ENCODE measurements at places on chromosomes 13 and 19.
A peak's percentile ranks its signal among the peaks of the same experiment; 100 is the strongest.

GRCh38 chr19:50331994-50332243, 2.7 kb upstream of the KCNC3 start:
- DNase-seq, result no peak

DNA sequence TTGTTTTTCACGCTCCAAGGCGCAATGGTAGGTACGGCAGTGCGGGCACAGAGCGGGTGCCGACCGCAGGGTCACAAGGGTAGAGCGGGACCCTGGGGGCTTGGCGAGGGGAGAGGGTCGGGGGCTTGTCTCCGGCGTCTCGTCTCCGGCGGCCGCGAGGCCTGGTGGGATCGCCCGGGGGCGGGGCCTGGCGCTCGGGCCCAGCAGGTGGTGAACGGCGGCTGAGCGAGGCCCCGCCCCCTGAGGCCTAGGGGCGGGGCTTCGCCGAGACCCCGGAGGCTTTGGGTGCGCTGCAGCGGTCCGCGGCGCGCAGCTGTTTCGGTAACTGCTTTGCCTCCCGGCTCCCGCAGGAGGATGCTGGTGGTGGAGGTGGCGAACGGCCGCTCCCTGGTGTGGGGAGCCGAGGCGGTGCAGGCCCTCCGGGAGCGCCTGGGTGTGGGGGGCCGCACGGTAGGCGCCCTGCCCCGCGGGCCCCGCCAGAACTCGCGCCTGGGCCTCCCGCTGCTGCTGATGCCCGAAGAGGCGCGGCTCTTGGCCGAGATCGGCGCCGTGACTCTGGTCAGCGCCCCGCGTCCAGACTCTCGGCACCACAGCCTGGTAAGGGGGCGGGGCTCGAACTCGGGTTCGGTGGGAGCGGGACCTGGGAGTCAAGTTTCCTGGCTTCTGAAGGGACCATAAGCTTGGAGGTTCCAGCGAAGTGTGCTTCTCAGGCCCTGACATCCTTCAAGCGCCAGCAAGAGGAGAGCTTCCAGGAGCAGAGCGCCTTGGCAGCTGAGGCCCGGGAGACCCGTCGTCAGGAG, at the start of gene TSEN34:
Gene TSEN34 (plus strand): TSS at position 298 of the 800 bp plus-strand sequence. CDS start 57 bp downstream, at position 355.
- no peak for DNase-seq

DNA sequence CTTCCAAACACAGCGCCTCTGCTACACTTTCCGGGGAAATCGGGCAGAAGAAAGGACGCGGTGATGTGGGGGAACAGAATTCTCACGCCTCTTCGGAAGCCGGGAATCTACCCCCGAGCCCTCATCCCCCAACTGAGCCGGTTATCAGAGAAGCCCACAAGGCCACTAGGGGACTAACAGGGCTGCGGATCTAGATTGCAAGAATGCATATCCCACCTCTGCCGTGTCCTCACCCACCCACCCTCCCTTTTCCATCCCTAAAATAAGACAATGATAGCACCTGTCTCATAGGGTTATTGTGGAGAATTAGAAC, 1.1 kb downstream of the IGFLR1 start:
- no peak for DNase-seq

DNA sequence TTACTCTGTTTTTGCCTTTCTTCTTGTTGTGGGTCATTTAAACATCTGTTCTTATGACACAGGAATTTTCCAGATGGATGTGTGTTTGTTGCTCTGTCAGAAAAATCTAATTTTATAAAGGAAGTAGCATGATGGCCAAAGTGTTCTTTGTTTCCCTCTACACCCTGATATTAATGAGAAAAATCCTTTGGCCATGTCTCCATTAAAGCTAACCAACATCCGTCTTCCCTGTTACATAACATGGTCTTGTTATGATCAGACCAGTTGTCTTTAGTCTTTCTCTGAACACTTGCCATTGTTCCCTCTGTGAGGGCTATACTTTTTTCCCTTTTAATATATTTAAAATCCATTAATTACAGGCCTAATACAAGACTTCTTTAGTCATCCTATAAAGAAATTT, 142.2 kb upstream of the SPRY2 start:
- no peak for DNase-seq

GRCh38 chr19:18828786-18829185, 3.0 kb upstream of the UPF1 start:
- DNase-seq, result no peak

DNA sequence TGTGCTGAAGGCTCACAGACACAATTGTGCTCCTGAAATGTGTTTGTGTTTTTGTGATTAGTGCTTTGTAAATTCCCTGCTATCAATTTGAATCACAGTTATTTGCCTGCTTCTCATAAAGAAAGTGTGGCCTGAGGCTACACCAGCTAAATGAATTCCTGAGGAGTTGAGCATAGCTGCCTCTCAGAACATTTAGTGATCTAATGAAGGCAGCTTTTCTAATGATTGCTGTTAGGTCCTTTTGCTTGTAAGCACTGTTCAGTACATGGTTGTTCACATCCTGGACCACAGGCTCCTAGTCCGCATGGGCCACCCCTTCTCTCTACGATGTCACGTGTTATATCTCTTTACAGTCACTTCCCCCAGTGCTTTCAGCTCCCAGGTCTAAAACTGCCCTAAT, 238.2 kb downstream of the B3GLCT start:
- no peak for DNase-seq

DNA sequence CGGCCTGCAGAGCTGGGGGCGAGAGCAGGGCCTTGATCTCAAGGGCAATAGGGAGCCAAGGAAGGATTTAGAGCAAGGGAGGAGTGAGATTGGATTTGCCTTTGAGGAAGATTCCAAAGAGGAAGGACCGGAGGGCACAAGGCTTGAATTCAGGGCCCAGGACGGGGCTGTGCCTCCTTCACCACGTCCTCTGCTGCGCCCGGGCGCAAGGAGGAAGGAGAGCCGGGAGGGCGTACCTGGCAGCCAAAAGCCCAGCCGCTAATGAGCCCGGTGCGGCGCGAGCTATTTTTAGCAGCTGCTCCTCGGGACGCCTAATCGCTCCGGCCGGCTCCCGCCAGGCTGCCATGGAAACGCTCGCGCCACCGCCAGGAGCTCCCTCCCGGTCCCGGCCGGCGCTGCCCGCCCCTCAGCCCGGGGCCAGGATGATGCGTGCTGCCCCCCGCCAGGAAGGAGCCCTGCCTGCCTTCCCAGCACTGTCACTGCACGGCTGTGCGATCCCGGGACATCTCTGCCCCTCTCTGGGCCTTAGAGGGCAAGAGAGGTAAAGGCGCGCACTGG, 31.3 kb downstream of the TINCR start:
- no peak for DNase-seq

DNA sequence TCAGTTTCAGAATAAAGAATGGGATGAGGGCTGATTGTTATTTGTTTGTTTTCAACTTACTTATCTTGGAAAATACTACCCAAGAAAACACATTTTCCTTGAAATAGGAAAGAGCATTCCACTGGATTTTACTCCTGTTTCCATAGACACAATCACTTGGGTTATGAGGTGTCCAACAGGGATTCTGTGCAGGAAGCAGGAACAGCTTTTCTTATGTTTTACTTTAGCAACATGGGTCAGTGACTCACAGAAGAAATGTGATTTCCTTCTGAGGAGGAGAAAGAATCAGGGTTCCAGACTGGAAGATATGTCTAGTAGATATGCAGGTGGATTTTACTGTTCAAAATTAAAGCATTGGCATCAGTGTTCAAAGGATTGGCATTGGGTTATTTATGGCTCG, 180.8 kb upstream of the GPC6 start:
- DNase-seq, result no peak

- DNase-seq, result no peak
These were observed 89.1 kb downstream of the COL4A1 start for GRCh38 chr13:110217811-110218210.

DNA sequence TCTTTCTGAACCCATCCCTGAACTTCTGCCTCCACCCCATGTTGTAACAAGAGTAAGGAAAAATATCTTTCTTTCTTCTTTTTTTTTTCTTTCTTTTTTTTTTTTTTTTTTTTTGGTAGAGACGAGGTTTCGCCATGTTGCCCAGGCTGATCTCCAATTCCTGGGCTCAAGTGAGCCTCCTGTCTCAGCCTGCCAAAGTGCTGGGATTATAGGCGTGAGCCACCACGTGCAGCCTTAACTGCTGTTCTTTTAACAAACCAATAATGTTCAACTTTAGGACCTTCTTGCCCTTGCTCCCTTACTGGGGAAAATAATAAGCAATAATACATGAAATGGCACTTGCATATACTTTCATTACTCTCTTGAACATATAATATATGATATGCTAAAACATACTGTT, 19.6 kb downstream of the GPR183 start:
- no peak for DNase-seq

DNA sequence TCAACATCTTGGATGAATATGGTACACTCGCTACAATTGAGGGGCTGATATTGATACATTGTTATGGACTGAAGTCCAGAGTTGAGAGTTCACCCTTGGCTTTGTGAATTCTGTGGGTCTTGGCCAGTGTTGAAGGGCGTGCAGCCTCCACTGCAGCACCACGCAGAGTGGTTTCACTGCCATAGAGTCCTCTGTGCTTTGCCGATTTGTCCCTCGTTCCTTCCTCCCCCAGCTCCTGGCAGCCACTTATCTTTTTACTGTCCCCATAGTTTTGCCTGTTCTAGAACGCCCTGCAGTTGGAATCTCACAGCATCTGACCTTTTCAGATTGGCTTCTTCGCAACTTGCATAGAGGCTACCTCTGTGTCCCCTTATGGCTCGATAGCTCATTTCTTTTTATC, 57.3 kb upstream of the IRS2 start:
- DNase-seq, result no peak

- DNase-seq, result no peak
These were observed 26.5 kb downstream of the NUMBL start for GRCh38 chr19:40663695-40664692.

DNA sequence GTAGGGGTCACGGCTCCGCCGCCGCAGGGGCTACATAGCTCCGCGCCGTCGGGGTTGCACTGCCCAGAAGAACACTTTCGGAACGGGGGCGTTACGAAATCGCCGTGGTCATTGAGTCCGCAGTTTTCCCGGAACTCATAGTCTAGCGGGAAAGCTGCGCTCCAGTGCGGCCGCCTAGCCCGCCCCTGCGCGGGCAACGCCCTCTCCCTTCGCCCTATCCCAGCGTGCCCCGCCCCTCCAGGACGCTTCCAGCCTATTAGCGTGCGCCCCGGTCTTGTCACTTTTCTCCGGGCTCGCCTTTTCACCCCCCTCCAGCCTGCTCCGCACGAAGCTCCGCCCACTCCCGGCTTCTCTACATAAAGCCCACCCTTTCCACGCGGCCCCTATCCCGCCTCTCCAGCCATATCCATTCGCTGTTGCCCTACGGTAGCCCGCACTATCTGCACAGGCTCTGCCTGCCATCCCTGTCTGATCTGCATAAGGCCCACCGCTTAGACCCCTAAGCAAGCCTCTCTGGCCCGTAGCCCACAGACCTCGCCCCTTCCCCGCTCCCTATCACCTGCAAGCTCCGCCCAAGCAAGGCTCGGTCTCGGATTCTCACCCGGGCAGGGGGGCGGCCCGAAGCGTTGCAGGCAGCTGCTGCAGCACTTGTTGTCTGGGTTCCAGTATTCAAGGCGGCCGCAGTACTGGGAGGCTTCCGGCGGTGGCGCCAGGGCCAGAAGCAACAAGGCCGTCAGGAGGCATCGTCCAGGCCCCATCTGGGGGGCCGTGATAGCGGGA, 1.6 kb downstream of the IGFLR1 start:
- peak; percentile 91 for DNase-seq

GRCh38 chr13:101185606-101186005, 230.7 kb downstream of the NALCN start:
- DNase-seq, result no peak

- DNase-seq, result no peak
These were observed 45.4 kb downstream of the CCL25 start for GRCh38 chr19:8097681-8098567.

DNA sequence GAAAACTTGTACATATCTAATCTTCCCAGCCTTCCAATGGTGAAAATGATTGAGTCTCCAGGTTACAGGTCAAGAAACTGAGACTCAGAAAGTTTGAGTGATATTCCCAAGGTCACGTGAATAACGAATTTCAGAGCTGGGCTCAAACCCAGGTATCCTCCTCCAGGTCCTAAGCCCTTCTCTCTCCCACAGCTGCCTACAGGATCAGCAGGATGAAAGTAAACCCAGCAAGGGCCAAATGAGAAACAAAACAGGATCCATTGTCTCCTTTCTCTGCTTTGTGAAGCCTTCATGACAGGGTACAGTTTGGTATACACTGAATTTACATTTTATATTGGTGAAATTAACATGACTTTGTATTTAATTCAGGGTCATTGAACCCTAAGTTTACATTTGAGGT, 208.1 kb downstream of the RBM26 start:
- no peak for DNase-seq

DNA sequence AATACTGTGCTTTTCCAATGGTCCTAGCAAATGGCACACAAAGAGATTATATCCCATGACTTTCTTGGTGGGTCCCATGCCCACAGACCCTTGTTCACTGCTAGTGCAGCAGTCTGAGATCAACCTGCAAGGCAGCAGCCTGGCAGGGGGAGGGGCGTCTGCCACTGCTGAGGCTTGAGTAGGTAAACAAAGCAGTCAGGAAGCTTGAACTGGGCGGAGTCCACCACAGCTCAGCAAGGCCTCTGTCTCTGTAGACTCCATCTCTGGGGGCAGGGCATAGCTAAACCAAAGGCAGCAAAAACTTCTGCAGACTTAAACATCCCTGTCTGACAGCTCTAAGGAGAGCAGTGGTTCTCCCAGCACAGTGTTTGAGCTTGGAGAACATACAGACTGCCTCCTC, 82.9 kb downstream of the ZNF737 start:
- no peak for DNase-seq

GRCh38 chr13:25988661-25989060, 63.2 kb downstream of the SHISA2 start:
- no peak for DNase-seq

DNA sequence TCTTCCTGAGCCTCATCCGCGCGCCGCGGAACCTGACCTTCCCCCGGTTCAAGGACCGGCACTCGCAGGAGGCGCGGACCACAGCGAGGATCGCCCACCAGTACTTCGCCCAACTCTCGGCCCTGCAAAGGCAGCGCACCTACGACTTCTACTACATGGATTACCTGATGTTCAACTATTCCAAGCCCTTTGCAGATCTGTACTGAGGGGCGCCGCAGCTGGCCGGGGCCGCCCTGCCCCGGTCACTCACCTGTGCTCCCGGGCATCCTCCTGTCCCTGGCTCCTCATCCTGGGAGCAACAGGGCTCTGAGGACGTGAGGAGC, 23.9 kb upstream of the KCTD15 start:
- no peak for DNase-seq

DNA sequence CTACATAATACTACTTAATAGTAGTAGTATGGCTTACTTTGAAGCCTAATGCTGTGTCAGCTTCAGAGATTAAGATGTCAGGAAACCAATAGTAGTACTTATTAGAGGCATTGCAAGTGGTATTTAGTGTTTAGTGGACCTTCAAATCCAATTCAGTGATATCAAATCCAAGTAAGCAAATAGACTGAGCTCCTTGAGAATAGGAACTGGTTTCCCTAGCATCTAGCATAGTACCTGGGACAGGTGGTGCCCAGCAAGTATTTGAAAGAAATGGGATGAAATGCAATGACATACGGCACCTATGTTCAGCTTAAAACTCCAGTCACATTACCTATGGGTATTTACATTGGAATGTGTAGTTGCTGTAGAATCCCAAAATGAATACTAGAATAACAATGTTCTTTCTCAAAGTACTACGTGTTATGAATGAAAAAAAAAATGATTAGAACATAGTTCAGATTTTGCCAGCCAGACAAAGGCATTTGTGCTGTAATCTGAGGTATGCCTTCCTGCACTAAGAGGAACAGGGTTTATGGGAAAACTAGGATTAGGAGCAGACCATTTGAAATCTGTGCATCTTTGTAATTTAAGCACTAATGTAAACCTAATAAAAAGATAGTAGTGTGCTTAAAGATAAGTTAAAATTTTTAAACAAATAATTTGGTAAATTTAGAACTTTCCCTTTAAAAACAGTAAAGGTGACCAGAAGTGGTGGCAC, 17.1 kb downstream of the LSM14A start:
- no peak for DNase-seq

All from stimulated activated CD8-positive, alpha-beta memory T cell treated with anti-CD3 and anti-CD28 coated beads, Interleukin-4, amount 100 ng/mL, for 4 hours (primary cell).